ENCODE measurements at places on chromosomes 3 and 15.

GRCh38 chr3:193960487-193961274 is 175.3 kb upstream of the HES1 start:
- no peak for DNase-seq

DNA sequence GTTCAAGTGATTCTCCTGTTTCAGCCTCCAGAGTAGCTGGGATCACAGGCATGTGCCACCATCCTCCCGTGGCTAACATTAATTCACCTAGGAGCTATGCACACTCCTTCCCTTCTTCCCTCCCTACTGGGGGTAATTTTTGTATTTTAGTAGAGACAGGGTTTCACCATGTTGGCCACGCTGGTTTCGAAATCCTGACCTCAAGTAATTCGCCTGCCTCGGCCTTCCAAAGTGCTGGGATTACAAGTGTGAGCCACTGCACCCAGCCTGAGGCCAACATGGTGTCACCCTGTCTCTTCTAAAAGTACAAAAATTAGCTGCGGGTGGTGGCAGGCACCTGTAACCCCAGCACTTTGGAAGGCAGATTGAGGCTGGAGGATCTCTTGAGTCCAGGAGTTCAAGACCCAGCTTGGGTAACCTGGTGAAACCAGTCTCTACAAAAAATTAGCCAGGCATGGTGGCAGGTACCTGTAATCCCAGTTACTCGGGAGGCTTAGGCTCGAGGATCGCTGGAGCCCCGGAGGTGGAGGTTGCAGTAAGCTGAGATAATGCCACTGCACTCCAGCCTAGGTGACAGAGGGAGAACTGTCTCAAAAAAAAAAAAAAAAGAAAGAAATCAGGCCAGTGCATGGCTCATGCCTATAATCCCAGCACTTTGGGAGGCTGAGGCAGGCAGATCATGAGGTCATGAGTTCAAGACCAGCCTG is 6.1 kb downstream of the RNU5B-1 start:
- no peak for DNase-seq

DNA sequence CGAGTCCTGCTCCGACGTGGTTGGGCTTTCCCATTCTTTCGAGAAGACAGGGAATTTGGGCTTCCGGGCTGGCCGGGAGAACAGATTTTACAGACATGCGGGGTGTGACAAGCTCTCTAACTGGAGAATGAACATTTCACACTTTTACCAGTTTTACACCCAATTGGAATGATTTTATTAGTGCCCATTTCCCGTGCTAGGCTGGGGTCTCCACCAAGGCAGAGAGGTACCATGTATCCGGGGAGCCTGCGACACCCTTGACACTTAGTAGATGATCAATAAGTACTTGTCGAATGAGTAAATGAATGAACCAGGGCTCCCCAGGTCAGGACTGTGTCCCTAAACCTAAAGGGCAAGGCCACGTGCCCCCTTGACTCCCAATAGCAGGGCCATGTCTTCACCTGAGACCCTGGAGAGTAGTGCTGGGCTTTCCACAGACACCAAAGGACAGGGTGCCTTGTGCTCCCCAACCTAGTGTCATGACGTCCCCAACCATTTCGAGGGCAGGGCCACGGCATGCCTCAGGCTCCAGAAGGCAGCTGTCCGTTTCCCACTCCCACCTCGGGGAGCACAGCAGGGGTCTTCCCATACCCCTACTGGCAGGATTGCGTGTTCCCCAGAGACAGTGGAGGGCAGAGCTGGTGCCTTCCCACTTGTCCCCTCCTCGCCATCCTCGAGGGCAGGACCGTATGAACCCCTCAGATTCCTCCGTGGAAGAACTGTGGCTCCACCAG is 679 bp upstream of the MYD88 start:
- DNase-seq = no peak

- DNase-seq = no peak
Measured at GRCh38 chr15:99433026-99433756, 132.6 kb upstream of the MEF2A start.

DNA sequence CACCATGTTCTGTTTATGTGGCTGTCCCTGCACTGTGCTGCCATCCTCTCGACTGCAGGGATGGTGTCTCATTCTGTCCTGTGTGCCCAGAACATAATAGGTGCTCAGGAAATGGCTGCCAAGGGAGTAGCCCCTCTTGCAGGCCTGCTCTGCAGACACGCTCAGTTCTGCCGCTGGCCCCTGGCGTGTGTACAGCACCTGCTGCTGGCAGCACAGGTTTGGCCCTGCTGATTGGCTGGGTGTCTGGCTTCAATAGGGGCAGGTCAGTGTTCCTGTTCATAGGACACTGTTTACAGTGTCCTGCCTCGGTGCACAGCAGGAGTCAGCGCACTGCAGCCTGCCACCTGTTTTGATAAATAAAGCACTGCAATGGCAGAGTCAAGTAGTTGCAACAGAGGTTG is 146.9 kb downstream of the DNAJB8 start:
- no peak for DNase-seq

DNA sequence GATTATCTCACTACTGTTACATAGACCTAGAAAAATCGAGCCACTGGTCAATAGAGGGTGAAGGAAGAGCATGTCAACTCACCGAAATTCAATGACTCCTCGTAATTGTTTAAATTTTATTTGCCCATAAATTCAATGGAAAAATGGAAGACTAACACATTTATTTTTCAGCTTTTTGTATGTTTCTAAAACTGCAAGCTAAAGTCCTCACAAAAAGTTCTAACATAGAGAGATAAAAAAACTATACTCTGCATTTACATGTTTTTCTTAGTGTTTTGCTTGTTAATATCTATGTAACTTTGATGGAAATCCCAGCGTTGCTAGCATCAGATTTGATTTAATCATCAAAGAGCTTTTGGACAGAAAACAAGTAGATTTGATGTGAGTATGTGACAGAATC is 6.8 kb downstream of the ARPP21 start:
- DNase-seq = no peak

GRCh38 chr3:127754411-127755304 is 67.7 kb downstream of the MGLL start:
- peak; percentile 24 for DNase-seq

DNA sequence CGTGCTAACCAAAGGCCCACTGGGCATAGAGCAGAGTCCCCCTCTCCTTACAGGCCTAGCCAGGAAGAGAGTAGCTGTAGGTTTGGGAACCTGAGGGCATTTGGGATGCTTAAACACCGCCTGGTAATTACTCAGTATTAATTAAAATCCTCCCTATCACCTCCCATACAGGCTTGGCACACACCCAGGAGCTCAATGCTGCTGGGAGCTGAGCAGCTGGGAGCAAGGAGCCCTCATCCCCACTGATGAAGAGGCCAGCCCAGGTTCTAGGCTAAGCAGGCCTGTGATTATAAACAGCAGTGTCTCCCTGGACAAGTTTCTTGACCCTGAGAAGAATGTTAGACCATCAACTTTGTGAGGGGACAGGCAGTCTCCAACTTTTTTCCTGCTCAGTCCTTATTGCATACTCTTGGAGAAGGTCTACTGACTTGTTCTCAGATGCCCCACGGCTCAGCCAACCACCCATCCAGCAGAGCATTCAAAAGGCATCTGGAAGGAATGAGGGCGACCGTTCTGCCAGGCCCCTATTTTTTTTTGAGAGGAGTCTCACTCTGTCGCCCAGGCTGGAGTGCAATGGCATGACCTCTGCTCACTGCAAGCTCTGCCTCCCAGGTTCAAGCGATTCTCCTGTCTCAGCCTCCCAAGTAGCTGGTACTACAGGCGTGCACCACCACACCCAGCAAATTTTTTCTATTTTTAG is 1.3 kb upstream of the PRKAR2A start:
- no peak for DNase-seq

- DNase-seq = no peak
Measured at GRCh38 chr3:28013864-28014473, 227.4 kb upstream of the CMC1 start.

DNA sequence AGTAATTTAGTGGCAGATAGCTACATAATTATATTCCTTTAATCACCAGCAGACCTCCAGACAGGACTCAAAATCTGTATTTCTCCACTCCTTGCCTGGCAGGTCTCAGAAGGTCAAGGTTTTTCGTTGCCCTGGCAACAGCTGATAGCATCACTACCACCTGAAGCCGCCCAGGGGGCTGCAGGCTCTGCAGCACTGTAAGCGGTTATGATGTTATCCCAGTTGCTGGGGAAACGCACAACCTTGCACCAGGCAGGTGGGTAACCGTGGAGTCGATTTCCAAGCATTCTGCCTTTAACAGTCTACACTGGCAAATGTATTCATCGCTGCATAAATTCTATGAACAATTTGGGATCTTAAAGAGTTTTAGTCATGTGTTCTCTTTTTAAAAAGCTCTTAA is 756.3 kb downstream of the NTRK3 start:
- no peak for DNase-seq

DNA sequence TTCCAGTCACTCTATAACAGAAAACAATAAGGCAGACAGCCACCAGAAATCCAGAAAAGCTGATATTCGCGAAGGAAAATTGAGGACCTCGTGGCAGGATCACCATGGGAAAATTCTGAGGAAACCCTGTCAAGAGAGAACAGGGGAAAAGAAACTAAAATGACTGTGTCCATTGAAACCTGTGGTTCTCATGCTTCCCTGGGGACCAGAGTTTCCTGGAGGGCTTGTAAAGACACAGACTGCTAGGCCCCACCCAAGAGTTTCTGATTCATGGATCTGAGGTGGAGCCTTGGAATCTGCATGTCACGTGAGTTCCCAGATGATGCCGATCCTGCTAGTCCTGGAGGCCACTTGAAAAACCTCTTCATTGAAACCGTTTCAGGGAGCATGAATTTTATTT is 420.5 kb downstream of the EPHB1 start:
- DNase-seq = no peak

GRCh38 chr3:133426721-133427120 is 26.9 kb downstream of the BFSP2 start:
- no peak for DNase-seq

DNA sequence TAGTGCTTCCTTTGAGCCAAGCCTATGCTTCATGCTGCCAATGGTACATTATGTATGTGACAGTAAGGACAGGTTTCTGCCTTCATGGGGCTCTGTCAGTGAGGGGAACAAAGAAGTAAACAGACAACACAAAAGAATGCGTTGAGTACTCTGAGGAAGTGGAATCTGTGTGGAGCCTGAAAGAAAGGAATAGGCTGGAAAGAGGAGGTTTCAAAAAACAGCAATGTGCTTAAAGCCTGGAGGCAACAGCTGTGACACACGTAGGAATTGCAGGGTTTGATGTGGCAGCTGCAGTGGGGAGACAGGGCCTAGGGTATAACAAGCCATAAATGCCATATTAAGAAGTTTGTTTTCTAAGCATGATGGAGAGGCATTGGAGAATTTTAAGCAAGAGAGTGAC is 316.7 kb downstream of the CLSTN2 start:
- no peak for DNase-seq

DNA sequence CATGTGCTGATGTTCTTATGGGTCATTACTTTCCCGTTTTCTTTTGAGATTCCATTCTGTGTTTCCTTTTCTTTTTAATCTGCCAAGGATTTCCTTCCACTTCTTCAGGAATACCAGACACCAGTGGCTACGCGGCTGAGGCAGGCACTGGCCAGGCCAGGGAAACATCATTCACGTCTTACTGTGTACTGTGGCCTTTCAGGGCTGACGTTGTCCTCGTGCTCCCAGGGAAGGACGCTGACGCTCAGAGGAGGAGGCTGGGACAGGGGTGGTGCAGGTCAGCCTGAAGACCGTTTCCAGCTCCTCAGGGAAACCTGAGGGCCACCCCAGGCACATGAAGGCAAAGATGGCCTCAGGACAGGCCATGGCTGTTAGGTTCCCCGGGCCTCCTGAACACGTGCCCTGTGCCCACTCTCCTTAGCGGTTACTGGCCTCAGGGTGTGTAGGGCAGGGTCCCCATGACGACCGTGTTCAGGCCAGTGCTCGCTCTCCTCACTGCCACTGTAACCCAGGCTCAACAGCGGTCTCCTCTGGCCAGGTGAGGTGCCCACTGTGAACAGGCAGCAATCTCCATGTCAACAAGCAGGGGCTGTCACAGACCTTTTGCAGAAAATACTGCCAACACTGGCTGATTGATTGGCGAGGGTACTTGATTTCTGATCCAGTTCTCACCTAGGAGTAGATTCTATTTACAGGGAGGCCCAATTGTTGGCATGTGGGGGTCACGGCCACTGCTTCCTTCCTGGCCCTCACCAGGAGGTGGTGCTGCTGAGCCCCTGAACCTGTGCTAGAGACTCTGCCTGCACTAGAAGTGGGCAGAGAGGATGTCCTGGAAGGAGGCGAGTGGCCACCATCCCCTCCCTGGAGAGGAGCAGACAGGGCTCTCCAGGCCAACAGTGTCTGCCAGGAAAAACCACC is 169.5 kb downstream of the ATP10A start:
- peak; percentile 11 for DNase-seq

- no peak for DNase-seq
Measured at GRCh38 chr3:143118630-143119008, 952 bp upstream of the CHST2 start.

- DNase-seq = no peak
Measured at GRCh38 chr3:51436998-51437639, 46.0 kb downstream of the RBM15B start.

- DNase-seq = no peak
Measured at GRCh38 chr3:45976191-45977091, 19.2 kb downstream of the FYCO1 start.

DNA sequence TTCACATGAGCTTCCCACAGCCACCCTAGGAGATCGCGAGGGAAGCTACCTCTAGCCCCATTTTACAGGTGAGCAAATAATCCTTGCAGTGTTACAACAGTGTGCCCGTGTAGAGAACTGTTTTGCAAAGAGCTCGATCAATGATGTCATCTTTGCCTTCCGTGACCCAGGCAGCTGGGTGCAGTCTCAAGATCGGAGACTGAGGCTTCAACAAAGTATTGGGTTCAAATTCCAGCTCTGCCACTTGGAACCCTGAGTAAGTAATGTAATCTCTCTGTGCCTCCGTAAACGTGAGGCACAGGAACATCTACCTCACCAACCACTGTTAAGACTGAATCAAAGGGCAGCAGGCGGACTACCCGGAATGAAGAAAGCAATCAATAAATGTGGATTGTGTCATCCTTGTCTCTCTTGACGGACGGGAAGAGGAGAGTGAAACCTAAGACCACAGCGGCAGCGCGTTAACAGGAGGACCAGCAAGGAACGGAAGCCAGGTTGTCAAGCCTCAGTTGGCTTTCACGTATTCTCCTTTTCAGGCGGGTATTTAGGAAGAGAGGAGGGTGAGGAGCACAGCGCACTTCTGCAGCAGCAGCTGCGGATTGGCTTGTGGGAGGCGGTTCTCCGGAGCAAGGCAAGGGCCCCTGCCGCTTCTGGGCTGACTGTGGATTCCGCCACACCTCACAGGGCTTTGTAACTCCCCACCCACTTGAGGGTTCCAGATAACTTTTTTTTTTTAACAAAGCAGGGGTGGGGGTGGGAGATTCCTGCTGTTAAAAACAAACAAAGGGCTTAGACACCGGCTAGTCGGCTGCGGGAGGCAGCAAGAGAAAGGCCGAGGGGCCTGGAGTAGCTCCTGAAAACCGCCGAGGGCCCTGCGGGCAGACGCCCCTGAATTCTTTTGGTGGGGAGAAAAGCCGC is 1.5 kb upstream of the SMAD3 start:
- DNase-seq = no peak

DNA sequence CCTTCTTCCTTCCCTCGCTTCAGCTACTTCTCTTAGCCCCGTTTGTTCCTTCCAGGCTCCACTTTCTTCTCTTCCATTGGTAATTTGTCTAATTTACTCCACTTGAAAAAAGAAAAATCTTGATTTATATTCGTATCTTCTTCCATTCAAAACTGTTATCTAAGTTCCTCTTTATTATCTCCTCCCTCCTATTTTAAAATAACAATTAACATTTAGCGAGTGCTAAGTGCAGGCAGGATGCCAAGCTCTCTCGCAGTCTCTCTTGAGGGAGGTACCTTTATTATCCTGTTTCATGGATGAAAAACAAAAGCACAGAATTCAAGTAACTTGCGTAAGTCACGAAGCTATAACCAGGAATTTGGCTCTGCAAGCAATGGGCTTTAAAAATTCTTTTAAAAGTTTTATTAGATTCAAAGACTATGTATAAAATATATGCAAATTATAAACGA is 418.9 kb upstream of the NAALADL2 start:
- DNase-seq = no peak
